HT1080 (cell line): ENCODE measurements at places on chromosomes 5 and 9.

GRCh38 chr5:100855295-100855694 is 47.8 kb downstream of the ST8SIA4 start:
- no peak for DNase-seq

DNA sequence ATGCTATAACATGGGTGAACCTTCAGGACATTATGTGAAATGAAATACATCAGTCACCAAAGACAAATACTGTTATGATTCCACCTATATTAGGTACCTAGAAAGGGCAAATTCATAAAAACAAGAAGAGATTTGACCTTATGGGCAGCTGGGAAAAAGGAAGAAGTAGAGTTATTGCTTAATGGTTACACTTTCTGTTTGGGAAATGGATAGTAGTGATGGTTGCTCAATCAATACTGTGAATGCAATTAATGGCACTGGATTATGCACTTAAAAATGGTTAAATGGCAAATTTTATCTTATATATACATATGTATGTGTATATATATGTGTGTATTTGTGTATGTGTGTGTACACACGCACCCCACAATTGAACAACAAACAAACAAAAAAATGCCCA is 15.2 kb downstream of the FKBP15 start:
- DNase-seq, result no peak

DNA sequence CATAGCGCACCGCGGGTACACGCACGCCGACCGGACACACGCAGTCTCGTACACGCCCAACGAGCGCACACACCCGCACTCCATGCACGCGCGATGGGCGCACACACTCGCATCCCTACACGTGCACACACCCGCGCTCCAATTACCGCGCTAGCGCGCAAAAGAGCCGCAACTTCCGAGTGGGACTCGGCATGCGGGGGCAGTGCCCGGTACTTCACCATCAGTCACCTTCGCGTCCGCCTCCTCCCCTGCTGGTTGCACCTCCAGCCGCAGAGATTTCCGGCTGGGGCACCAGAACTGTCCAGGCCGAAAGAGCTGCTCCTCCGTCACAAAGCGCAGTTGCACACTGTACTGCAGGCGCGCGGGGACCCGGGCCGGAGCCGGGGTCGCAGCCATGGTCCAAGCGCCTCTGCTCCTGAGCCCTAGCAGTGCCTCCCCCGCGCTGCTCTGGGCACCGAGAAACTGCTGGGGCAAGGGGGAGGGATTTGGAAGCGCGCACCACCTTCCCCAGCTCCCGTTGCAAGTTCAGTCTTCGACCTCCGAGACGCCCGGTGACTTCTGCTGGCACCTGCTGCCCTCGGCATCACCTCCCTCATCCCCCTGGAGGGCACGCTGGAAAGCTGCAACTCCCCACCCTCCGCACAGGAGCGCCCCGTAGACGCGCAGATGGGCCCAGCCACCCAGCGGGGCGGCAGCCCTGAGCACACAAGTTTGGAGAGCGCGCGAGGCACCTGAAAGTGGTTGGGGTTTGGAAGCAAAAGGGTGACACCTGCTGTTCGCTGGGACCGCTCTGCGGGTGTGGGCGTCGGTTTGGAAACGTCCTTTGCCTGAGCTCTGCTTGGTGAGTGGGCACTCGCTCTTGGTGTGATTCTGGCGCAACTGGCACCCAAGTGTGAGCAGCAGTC is 337.4 kb upstream of the PUM3 start:
- peak; percentile 7 for DNase-seq

GRCh38 chr9:134638502-134639090 is 3.0 kb upstream of the COL5A1 start:
- no peak for DNase-seq

DNA sequence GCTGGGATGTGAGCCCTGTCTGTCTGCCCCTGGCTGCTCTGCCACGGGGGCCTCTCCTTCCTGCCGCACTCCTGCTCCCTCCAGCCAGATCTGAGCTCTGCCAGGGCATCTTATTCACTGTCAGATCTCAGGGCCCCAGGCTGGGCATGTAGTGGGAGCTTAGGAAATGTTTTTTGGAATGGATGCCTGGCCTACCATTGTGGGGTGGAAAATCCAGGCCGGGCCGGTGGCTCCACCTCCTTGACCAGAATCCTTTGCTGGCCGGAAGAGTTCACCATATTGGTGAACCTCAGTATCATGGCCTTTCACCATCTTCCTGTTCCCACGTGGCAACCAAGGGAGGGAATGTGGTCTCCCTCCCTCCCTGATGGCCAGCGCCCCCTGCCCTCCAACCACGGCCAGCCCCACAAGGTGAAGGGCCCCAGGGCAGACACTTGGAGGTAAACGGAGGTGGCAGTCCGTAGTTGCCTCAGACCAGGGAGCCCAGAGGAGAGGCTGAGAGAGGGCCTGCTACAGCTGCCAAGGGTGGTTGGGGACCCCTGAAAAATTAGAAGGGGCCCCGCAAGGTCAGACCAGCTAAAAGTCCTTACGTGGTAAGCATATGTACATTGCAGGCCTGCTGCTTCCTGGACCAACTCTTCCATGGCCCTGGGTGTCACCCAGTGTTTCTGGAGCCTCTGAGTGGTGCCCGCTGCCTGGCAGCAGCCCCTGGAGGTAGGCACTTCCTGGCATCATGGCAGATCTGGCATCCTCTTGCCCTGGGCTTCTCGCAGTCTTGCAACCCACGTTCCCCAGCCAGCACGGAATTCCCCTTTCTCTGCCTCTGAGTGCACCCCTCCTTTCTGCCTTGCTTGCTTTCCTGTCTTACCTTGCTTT is 153.3 kb downstream of the RGS3 start:
- DNase-seq, result no peak

DNA sequence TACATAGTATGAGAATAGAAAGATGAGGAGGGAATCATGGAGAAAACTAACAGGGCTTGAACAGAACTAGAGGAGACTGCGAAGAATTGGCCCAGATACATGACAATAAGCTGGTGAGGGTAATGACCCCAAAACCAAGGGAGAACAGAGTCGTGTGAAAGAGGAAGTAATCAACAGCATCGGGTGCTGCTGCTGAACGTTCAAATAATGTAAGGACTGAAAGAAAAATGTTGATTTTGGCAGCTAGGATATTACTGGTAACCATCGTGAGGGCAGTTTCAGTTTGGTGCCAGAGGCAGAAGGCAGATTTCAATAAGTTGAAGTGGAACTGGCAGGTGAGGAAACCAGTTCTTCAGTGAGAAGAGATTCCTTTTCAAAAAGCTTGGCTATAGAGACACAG is 66.8 kb upstream of the SMC2 start:
- no peak for DNase-seq

DNA sequence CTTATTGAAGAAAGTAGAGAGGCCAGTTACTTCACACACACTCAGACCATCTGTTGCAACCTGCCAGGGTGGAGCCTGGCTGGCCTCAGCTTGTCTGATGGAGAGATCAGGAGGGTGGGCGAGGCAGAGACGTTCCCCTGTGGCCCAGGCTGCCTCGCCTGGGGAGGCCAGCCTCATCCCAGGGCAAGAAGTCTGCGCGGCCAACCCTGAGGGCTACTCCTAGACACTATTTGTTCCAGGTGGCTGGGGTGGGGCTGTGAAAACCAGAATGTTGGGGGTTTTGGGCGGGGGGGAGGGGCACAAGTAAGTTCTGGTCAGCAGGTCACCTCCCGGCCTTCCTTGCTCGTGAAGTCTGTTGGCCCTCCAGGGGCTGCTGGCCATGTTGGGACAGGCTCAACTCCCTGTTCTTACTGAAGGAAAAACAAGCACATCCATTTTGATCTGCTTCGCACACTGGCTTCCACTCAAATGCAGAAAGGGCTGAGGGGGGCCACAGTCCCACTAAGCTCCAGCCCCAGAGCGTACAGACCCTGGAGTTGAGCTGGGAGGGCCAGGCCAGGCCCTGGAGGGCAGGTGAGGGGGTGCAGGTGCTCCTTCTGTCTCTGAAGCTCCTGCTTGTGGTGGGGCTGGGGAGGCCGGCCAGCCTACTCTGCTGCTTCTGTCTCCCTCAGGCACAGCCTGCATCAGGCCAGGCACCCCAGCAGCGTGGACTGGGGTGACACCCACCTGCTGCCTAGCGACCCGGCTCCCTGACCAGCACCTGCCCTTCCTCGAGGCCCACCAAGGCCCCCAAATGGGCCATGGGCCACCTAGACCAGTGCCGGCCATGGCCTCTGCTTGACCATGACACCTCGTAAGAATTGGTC is 46.6 kb downstream of the SECISBP2 start:
- DNase-seq, result no peak

- DNase-seq, result no peak
These were observed 20.2 kb downstream of the GRAMD2B start for GRCh38 chr5:126443374-126443851.

DNA sequence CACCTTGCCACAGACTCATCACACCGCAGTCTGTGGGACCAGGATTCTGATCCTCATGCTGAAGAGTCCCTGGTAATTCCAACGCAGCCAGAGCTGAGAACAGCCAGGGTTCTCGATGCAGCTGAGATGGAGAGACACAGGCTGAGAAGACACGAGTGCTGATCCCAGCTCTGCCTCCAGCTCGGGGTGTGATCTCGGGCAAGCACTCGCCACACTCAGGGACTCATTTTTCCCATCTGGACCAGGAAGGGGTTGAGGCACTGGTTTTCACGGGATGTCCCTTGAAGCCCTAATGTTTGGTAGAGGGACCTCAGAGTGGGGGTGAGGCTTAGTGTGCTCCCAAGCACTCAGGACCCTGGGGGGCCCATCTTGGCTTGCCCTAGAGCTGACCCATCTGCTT is 200.4 kb downstream of the CDK5RAP2 start:
- DNase-seq, result no peak

DNA sequence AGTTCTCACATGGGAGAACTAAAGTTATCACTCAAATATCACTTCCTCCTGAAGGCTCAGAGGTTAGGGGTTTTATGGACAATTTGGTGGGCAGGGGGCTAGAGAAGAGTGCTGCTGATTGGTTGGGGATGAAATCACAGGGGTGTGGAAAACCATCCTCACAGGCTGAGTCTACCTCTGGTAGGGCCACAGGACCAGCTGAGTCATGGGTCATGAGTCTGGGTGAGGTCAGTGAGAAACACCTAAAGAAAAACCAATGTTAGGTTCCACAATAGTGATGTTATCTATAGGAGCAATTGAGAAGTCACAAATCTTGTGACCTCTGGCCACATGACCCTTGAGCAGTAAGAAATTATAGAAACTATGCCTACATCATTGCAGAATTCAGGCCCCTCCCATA is 203.3 kb upstream of the TARS1 start:
- DNase-seq, result no peak

- peak; percentile 96 for DNase-seq
These were observed 36.2 kb upstream of the CKS2 start for GRCh38 chr9:89274838-89275237.

GRCh38 chr5:176469296-176469695 is 21.1 kb downstream of the FAF2 start:
- no peak for DNase-seq

DNA sequence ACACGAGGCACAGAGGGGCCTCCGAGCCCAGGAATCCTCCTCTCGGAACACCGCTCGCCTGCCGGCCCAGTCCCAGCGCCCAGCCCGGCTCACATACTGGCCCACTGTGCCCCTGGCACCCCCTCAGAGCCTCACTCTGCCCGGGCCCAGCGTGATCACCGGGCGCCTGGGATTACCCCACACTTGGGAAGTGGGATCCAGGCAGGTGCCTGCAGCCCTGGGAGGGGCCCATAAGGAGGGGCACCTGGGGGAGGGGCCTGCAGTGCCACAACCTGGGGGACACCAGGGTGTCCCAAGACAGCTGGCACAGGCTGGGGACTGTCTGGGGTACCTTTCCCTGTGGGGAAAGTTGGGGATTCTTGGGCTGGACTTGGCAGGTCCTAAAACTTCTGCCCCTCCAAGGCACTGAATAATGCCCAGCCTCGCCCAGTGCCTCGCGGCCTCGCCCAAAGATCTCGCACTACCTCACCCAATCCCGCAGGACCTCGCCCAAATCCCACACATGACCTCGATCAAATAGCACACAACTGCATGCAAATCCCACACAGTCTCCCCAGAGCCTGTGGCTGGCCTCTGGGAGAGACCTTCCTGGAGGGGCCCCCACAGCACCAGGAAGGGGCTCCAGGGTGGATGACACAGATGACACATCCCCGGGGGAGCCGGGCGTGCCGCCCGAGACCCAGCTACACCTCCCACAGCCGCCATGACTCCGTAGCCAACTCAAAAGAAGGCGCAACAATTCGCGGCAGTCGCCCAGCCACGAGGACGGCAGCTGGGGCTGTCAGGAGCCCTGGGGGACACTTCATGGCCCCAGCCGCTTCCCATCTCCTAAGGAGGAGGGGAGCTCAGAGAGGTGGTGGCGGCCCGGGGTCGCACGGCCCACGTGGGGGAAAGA is 13.7 kb downstream of the NOTCH1 start:
- no peak for DNase-seq

DNA sequence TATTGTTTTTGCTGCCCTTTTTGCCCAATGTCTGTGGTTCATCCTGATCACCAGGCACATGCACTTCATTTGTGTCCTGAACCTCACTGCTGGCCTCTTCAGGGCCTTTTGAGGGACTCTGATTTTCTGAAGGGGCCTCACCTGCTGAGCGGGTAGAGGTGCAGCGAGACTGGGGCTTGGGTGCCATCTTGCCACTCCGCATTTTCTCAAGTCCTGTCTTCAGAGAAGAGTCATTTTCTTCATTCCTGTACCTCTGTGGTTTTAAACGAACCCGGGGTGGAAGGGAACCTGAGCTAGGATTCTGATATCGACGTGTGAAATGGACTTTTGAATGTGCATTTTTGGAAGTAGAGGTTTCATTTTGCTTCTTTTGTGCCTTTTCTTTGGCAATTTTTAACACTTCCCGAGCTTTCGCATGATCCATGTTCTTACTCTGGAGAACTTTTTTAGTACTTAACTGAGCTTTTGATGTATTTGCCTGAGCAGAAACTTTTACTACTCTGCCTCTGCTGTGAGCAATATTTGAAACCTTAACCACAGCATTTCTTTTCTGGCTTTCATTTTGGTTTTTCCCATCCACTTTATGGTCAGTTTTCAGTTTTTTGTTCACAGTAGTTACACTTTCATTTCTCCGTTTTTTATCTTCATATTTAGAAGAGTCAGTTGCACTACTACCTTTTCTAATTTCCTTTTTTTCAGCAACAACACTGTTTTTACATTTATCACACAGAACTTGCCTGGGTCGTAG is 26.1 kb downstream of the PWWP2A start:
- no peak for DNase-seq

DNA sequence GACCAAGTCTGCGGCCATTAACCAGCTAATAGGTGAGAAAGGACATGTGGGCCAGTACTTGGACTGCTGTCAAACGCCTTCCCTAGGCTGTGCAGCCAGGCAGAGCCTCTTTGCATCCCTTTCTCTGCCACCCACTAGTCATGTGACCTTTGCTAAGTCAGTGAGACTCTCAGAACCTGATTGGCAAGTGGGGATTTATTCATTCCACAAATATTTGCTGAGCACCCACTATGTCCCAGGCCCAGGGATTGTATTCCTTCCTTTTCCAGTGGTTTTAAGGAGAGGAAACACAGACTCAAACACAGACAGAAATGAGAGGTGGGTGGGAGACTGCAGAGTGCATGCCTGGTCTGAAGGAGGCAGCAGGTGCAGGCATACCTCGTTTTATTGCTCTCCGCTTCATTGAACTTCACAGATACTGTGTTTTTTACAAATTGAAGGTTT is 71.6 kb upstream of the GALNT10 start:
- peak; percentile 53 for DNase-seq
